ENCODE measurements at places on chromosomes 1 and 21.

DNA sequence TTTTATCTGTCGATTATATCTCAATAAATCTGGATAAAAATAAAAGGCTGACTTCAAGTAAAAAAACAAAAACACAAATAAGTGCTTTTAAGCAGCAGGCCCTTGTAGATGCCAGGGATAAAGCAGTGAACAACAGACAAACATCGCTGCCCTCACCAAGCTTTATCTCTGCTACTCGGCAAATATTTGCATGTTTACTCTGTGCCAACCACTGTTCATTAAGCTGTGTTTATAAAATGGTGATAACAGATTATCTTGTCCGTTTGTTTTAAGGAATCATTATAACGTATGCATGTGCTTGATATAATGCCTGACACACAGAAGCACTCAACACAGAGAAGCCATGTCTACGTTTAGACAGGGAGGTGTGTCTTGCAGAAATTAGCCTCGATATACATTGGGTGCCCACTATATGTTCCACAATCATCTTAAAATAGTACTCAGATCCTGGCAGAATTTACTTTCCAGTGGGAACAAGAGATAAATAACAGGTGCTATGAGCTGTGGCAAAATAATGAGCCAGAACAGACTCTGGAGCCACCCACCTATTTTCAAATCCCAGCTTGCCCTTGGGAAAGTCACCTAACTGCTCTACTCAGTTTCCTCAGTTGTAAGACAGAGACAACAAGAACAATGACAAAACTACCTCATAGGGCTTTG is 47.2 kb downstream of the TRIT1 start:
- DNase-seq: no peak

DNA sequence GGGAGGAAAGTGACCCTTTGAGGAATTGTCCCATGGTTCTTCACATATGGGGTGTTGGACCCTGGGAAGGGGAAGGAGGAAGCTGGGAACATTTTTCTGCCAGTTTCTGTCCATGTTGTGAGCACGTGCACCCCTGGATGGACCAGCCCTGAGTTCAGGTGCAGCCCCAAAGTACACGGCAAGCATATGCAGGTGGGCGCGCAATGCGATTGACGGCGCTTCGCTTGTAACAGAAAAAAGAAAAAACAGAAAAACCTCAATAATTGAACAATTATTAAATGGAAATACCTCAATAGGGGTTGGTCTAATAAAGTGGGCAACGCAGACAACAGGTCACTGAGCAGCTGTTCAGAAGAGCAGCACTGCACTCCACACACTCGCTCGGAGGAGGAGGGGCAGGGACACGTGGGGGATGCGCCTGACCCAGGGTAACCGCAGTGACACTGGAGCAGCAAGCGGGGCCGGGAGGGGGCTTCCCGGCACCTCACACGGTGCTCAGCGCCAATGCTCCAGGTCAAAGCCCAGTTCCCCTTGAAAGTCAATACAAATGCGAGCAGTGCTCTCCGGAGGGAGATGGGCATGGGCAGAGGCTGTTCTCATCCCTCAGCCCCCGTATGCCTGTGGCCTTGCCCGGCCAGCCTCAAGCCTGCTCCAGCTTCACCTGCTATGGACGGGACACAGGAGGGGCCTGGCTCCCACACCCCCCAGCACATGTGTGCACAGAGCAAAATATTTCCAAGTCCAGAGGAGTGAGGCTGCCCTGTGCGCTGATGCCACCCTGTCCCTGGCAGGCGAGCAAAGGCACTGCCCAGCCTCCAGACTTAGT is 6.6 kb upstream of the ACTRT2 start:
- no peak for DNase-seq

GRCh38 chr1:203932556-203932955 is 71.2 kb downstream of the SNRPE start:
- DNase-seq: no peak

DNA sequence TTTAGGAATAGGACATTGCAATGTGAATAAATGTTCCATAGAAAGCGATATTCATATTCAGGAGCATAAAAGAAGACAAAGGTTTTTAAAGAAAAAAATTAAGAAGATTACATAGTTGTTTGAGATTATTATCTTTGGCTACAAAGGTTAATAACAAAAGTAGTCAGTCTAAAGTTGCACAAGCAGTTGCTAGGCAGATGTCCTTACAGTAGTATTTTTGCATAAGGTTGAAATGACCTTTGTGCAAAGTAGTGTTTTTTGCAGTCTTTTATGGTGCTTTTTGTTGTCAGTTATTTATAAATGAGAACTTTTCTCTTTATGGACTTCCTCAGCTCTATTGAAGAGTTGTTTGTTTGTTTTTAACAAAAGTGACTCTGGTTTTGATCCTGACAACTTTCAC is 447.8 kb downstream of the AMY1C start:
- DNase-seq: no peak

- no peak for DNase-seq
These were observed 47.7 kb upstream of the DNASE2B start for GRCh38 chr1:84350550-84350949.

- DNase-seq: no peak
These were observed 220.1 kb upstream of the KCNK2 start for GRCh38 chr1:214862421-214862820.

GRCh38 chr1:105664495-105664894 is 1392.0 kb upstream of the PRMT6 start:
- DNase-seq: no peak

DNA sequence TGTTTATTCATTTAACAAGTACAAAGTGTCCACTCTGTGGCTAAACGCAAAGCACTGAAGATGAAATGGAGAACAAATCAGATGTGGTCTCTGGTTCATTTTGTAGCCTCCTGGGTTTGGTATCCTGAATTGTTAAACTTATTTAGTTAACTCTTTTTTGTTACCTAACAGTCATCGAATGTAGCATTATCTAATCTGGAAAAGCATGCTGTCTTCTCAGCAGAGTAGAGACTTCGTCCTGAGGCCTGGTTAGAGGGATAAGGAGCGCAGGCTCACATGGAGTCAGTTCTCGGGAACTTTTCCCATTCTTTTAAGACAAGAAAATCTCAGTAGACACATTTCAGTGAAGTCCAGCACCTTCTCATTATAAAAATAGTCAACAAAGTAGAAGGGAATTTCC is 33.1 kb upstream of the SH3D21 start:
- no peak for DNase-seq

- DNase-seq: no peak
These were observed 27.5 kb downstream of the SERTAD4 start for GRCh38 chr1:210260096-210260495.

- no peak for DNase-seq
These were observed 323.8 kb upstream of the ST6GALNAC5 start for GRCh38 chr1:76543495-76543894.

Measured in activated CD4-positive, alpha-beta T cell treated with anti-CD3 and anti-CD28 coated beads for 48 hours (primary cell).